ENCODE measurements at places on chromosomes 12 and 14.
A peak's percentile ranks its signal among the peaks of the same experiment; 100 is the strongest.

DNA sequence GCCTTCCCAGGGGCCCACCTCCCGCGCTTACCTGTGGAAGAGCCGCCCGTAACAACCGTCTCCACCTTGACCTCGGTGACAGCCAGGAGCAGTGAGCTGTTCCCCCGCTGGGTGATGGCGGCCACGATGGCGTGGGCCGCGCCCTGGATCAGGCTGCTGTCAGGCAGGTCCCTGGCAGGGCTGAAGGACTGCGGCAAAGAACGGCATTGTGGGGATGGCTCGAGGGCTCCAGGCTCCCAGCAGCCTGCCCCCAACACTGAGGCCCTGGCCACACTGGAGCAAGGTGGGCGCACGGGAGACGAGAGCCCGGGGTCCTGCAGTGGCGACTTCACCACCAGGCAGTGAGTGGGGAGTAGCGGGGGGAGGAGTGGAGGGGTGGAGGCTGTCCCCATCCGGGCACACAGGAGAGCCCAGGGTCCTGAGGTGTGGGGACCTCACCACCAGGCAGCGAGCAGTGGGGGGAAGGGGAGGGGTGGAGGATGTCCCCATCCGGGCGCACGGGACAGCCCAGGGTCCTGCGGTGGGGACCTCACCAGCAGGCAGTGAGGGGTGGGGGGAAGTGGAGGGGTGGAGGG lies 25.0 kb downstream of the JAG2 start:
- no peak for DNase-seq

DNA sequence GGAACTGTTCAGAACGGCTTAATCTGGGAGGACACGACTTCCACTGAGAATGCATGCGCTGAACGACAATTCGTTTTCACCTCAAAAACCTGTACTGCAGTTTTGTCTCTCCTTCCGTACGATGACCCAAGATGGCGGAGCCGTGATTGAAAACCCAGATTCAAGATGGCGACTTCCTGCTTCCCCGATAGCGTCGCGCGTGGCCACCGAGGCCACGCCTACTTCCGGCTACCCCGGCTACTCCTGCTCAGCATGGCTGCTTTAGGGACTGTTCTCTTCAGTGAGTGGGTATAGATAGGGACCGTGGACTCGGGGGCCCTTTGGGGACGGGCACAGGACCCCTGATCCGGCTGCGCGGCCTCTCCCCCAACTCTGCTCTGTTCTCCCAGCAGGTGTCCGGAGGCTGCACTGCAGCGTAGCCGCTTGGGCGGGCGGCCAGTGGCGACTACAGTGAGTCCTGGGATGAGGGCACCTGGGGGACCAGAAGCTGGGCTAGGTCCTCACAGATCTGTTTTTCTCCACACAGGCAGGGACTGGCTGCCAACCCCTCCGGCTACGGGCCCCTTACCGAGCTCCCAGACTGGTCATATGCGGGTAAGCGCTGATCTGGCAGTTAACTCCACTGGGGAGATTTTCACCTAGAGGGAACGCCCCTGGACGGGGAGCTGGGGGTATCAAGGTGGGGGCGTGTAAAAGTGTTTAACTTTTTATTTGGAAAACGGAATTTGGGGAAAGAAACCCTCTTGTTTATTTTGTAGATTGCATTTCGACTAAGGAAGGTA lies at the start of gene MRPL52:
Gene MRPL52 (plus strand): TSS at position 227 of the 782 bp plus-strand sequence. CDS start 26 bp downstream, at position 253.
- DNase-seq, result peak; percentile 89

- DNase-seq, result no peak
Measured at GRCh38 chr14:71119832-71120231, 212.6 kb downstream of the PCNX1 start.

DNA sequence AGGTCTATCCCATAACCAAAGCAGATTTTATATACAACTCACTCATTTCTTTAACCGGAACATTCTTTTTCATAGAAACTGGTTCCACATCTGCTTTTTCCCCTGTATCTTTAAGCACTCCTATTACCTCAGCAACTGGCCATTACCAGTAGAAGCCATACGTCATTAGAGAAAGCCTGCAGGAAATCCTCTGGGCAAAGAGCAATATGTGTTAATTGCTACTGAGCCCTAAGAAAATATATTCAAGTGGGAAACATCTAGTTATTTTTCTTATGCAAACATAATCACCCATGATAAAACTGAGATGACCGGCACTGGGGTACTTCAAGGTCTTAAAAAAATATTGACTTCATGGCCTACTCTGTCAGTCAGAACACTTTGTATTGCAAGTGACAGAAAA lies 28.2 kb upstream of the CPSF6 start:
- no peak for DNase-seq

DNA sequence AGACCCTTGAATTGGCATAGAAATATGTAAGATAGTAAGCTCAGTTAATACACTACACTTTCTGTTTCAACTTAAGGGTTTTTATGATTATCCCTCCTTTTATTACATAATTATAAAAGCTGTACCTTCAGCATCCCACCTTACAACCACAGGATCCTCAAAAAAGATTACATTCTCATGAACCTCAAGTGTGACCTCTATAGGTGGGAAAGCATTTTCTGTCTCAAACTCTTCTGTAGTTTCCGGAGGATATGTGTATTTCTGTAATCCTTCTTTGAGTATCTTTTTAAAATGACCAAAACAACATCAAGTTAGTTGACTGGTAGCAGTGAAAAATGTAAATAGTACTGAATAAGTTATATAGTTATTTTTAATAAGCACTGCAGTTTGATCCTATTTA lies 75.9 kb downstream of the DNAI7 start:
- DNase-seq, result no peak

All from right atrium auricular region (tissue), 2 donors.